ENCODE measurements at places on chromosomes 6 and 20.

- DNase-seq = no peak
Observed at GRCh38 chr6:104253236-104253635, 606.5 kb downstream of the HACE1 start.

DNA sequence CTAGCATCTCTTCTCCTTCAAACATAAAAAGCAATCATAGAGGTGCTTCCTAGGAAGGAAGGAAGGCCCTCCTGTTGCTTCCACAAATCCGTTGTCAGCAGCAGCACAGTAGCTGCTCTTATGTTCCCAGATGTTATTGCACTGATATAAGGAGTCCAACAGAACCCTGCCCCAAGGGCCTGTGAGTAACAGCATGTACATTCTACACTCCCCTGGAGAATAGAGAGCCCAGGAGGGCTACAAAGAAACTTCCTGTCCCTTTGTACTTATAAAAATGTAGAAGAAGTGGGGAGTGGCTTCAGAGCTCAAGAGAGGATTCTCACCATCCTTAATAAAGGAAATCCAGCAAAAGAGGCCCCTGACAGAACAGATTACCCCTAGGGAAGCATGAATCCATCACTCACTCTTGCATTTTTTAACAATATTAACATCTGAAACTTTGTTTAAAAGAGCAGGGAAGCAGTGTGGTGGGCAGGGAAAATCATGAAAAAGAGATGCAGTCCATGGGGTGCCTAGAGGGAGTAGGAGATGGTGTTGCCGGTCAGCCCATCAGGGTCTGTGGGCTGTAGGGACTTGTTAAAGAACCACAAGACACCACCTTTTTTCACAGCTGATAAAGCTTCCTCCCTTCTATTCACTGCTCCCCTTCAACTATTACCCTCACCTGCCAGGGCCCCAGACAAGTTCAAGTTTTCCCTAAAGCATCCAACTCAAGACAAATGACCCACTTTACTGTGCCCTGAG lies 104.5 kb upstream of the ADGRF1 start:
- DNase-seq = no peak

DNA sequence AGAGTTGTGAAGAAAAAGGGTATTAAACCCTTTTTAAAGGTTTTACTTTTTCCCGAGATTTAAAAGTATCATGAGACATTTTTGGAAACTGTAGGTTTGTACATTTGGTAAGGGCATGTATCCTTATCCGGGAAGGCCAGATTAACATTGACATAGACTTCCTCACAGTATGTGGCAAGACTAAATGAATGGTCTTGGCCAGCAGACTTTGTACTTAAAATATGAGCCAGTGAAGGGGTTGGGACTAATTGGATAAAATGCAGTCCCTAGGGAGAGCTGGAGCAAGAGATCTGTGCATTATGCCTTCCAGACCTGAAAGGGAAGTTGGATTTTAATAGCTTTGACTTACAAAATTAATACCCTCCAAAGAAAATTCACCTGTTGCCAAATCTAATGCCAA lies 60.4 kb upstream of the CCN2 start:
- DNase-seq = no peak

- DNase-seq = no peak
Observed at GRCh38 chr20:5316188-5317158, at the start of gene PROKR2. Gene PROKR2 (minus strand): TSS chr20:5316954. CDS start chr20:5314369, 2,585 bp downstream.

DNA sequence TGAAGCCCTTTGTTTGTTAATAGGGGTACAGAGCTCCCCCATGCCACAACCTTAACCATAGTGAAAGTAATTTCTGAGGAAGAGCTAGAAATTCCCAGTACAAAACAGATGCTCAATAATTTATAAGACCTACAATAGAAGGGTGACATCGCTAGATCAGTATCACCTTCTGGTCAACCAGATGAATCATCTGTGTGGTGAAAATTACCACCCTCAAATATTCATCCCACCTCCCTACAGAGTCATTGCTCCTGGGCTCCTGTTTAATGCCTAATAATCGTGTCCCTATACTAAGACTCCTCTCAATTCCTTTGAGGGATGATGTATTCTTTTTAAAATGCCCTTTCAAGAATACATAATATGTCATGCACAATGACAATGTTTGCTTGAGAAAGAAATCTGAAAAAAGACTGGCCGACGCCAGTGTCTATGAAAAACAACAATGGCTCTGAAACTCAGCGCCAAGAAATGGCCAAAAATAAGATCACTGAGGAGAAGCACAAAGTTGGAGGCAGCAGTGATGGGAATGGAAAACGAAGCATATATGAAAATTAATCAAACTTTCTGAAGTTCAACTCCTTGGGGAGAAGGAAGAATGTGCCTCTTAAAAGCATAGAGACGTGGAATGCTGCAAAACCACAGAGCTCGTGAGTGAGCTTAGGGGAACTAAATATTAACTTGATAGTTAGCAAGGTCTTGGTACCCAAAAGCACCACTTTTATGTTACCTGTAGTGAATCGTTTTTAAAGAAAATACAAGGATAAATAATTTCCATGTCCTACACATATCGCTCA lies 11.0 kb upstream of the ADGRF5 start:
- DNase-seq = no peak

DNA sequence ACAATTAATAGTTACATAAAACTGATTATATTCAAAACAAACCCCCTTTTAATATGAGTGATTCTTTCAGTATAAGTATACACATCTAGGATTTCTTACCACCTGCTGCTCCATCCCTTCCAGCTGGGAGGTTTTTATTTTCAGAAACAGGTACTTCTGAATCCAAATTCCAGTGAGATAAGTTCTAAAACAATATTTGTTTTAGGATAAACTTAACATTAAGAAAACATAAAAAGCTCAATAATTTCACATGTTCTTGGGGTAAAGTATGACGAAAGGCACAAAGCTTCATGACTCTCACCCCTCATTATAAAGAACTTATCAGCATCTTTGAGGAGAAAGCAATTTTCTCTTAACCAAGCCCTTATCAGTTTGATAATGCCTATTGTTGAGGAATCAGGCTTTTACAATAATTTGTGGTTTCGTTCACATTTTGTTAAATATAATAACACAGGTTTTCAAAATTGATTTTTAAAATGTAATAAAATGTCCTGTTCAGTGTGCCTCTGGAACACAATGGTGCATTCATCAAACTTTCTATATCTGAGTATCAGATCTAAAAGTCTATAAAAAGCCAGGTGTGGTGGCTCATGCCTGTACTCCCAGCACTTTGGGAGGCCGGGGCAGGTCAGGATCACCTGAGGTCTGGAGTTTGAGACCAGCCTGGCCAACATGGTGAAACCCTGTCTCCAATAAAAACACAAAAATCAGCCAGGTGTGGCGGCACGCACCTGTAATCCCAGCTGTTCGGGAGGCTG lies 4.3 kb downstream of the FAM217A start:
- no peak for DNase-seq

GRCh38 chr6:33888664-33889200 lies 84.9 kb upstream of the MLN start:
- DNase-seq = no peak

GRCh38 chr6:22302838-22303237 lies 6.0 kb upstream of the PRL start:
- no peak for DNase-seq

- DNase-seq = no peak
Observed at GRCh38 chr6:132017942-132018341, 66.8 kb upstream of the CCN2 start.

GRCh38 chr6:144216668-144217218 lies 66.4 kb downstream of the STX11 start:
- no peak for DNase-seq

DNA sequence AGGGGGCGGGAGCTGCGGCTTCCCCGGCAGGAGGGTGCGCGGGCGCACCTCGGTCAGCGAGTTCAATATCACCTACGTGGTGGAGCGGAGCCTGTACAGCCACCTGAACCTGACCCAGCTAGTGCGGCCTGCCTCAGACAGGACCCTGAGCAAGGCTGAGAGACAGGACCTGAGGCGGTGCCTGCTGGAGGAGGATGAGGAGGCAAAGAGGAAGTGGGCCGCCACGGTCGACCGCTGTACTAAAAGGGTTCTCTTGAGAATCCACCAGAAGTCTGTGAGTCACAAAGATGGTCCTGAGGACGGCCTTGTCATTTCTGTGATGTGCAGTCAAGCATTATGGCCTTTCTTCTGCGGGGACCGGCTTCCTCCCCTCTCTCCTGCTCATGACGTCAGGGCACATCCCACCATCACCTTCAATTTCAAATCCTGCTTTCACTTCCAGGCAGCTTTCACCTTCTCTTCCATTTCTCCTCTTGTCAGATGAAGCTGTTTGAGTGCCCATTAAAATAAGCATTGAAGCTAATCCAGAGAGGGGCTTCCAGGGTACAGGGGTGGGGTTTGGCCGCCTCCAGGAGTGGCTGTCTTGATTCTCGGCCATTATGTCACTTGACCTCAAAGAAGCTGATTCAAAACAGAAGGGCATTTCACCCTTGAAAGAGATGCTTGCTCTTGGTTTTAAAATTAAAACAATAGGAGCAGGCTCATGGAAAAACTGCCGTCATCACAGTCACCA lies 177.6 kb downstream of the SASH1 start:
- DNase-seq = no peak

DNA sequence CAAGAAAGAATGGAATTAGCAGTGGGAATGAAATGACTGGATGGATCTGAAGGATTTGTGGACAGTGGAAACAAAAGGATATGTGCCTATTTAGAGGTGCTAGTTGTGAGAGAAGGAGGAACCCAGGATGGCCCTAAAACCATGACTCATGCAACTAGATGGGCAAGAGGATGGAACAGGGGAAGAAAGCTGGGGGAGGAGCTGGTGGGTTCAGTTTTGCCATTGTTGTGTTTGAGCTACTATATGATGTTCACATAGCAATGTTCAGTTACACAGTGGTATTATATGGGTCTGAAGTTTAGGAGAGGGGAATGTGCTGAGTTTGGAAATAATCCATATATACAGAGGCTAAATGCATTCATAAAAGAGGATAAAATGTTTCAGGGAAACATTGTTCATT lies 125.7 kb upstream of the SSTR4 start:
- DNase-seq = no peak

GRCh38 chr6:144728804-144729203 lies 443.7 kb downstream of the UTRN start:
- no peak for DNase-seq

DNA sequence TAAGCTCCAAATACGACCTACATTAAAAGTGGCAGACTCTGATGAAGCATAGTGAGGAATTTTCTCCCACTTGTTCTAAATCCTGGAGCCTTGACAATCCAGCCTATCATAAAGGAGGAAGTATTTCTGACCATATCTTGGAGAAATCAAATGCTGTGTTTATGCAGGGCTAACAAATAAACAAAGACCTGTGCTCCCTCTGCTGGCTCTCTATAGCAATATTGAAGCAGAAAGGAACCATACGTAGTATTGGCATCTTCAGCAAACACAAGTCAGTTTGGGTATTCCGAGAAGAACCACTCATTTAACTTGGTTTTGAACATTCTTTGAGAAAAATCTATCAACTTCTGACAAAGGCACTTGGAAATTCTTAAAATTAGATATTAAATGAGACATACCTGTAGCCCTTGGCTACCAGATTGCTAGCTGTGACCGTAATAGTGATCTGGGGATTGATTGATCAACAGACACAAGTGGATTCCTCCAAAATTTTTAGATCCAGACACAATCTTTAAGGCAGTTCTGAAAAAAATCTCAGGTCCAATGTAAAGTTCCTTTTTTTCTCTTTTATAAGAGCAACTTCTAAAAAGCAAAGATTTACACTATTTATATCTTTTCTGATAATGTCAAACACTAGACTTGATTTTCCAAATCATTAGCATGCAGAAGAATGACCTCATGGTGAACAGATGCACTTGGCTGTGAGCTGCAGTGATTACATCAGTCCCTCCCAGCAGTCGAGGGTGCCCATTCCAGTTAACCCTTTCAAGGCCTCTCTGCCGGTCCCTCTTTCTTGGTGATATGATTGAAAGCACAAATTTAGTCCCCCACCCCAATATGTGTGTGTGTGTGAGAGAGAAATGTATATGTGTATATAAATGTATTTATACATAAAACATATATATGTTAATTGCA lies 40.2 kb downstream of the INSM1 start:
- no peak for DNase-seq

DNA sequence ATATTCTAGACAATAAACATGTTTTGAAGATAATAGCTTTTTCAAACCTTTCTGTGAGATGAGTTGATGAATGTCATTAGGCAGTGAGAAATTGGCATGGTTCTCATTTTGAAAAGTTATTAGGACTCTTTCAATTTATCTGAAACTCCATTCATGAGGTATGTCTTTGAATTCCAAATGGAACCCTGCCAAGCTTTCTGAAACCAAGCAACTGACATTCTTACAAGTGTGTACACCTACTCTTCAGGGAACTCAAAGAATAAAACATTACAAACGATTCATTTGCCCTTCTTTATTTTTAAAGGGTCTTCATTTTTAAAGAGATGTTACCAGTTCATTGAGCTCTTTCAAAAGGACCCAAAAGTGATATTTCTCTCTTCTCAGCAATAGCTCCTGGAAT lies 2.1 kb upstream of the TRDN start:
- DNase-seq = no peak

- no peak for DNase-seq
Observed at GRCh38 chr6:16730738-16731477, 30.4 kb downstream of the ATXN1 start.

DNA sequence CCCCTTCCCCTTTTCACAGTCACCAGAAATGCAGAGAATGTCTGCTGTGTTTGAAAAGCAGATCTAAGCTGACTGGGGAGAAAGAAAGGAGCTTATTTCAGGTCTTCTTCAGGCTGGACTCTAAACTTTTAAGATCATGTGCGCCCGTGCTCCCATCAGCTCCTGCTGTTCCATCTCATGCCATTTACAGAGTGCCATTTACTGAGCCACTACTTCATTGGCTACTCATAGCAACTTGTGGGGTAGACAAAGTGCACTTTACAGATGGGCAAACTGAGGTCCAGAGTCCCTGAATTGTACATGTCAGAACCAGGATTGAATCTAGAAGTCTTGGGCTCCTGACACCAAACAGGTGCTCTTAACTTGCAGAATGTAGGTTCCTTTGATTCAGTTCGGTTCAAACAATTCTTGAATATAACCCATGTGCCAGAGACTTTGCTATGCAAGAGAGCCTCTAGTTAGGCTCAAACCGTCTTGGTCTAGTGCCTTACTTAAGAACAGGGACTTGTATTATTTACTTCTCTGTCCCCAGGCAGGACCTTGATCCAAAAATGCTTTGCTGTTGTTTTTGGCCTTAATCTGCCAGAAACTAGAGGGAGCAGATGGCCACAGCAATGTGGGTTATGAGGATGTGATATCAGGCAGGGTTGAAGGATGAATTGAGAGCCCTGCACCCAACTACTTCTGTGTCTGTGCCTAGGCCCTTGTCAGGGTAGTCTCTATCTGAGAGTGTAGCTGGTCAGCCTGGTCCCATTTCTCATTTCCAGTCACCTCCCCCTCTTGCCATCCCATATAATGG lies 56.4 kb downstream of the RALY start:
- no peak for DNase-seq

- DNase-seq = no peak
Observed at GRCh38 chr6:168741942-168742782, 301.2 kb downstream of the SMOC2 start.

- no peak for DNase-seq
Observed at GRCh38 chr20:49584418-49585382, 16.8 kb upstream of the PTGIS start.

- no peak for DNase-seq
Observed at GRCh38 chr20:9775176-9775575, 63.7 kb downstream of the PAK5 start.

All from CD4-positive, alpha-beta T cell treated with Interleukin-6 at 100 ng/mL for 8 hours (primary cell).